ENCODE measurements at places on chromosomes 3 and 15. TPM values are rescaled to one million over a fixed set of nuclear protein-coding genes. Genes with fewer than 3 reads are reported as not detected.

DNA sequence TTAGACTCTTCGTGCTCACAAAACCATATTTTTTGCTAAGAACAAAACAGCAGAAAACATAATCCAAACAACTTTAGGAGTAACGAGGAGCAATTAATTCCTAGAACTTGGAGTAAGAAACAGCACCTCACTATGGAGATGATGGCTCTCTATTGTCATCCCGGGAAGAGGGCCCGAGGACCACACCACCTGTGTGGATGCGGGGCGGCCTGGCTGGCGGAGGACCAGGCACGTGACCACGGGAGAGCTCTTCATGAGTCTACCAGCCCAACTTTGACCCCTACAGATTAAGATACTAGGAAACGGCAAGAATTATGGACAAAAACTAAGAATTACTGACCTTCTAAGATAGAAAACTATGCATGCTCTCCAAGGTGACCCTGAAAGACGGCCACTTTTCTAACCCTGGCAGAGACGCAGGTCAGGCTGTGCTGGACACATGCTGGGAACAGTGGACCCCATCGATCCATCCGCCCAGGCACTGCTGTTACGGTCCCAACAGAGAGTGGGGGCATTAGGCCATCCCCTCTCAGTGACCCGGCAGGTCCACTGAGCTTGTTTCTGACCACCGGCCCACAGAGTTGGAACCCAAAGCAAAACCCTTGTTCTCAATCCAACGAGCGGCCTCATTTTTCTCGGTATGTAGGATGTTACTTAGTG lies 13.1 kb upstream of the OCA2 start:
- H3K27ac ChIP-seq: no peak overlapping the region
- no peak for DNase-seq
- H3K4me1 ChIP-seq: peaks cover 7% of the 10 kb centered on the region
- no peak overlapping the region for H3K4me3 ChIP-seq

DNA sequence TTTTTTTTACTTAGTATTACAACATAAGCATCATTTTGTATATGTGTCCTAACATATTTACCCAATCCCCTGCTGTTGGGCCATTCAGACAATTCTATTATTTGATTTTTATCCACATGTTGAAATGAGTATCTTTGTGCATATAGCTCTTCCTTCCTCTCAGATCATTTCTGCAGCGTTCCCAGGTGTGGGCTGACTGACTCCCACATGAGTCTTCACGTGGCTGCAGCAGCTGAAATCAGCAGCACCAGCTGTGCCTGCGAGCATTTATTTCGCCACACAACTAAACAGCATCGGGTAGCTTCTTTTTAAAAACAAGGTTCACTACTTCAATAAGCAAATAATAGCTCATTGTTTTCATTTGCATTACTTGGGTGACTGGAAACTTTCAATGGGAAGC lies 44.5 kb upstream of the PDE8A start:
- DNase-seq: no peak
- H3K27me3 ChIP-seq: no peaks in the 10 kb centered on the region
- no peaks in the 10 kb centered on the region for H3K4me1 ChIP-seq
- no peak overlapping the region for H3K27ac ChIP-seq

DNA sequence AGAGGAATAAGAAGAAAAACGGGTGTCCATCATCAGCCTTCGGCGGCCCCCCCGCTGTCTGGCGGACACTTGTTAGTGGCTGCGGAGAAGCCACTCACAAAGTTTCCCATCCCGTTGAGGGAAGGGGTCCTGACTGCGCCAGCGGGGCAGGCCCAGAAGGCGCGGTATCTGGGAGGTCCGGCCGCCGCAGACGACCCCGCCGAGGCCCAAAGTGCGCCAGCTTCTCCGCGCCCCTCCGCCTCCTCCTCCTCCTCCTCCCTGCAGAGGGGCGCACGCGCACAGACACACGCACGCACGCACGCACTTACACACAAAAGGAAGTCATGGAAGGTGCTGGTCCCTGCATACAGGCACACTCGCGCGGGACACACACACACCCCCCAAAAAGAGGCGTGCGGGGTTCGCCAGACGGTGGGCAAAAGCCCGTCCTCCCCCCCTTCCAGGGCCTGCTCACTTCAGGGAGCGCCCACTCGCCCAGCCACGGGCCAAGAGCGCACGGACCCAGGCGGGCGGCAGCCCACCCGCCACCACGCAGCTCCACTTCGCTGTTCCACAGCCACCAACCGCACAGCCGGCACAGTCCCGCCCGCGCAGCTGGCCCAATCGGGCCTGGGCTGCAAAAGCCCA lies 18.0 kb downstream of the ZNF148 start:
- peaks cover 24% of the 10 kb centered on the region for H3K4me1 ChIP-seq
- H3K27me3 ChIP-seq: no peaks in the 10 kb centered on the region
- no peaks in the 10 kb centered on the region for H3K36me3 ChIP-seq
- H3K27ac ChIP-seq: peak overlapping the region; percentile 51
- H3K4me3 ChIP-seq: peak overlapping the region; percentile 61
- DNase-seq: peak; percentile 66

DNA sequence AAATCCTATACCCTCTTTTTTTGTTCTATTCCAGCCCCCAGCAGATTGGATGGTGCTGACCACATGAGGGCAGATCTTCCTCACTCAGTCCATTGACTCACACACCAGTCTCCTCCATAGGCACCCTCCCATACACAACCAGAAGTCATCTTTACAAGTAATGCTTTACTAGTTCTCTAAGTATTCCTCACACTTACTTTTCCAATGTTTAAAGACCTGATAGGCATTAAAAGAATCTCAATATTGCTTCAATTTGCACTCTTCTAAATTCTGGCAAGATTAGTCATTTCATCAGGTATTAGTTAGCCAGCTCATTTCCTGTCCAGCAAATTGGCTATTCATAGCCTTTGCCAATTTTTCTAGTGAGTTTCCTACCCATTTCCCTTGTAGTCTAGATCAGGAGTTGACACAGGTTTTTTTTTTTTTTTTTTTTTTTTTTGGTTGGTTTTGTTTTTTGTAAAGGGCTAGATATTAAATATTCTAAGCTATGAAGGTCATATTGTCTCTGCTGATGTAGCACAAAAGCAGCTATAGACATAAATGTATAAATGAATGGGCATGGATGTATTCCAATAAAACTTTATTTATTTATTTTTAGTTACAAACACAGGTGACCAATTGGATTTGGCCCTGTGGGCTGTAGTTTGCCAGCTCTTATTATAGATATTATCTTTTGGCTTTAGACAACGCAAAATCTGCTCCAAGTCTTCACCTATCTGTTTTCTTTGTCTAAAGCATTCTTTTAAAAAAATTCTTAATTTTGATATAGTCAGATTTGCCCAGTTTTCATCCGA lies 76.1 kb downstream of the ABHD5 start:
- H3K4me1 ChIP-seq: peaks cover 39% of the 10 kb centered on the region
- no peak overlapping the region for H3K27ac ChIP-seq
- no peaks in the 10 kb centered on the region for H3K36me3 ChIP-seq
- H3K27me3 ChIP-seq: no peaks in the 10 kb centered on the region
- no peak overlapping the region for H3K4me3 ChIP-seq
- no peak for DNase-seq

- no peak for DNase-seq
- H3K4me1 ChIP-seq: peaks cover 37% of the 10 kb centered on the region
- no peaks in the 10 kb centered on the region for H3K27me3 ChIP-seq
- H3K36me3 ChIP-seq: no peaks in the 10 kb centered on the region
- H3K27ac ChIP-seq: no peak overlapping the region
Observed at GRCh38 chr15:52733088-52733487, 53.9 kb upstream of the ATOSA start.

DLL4 gene
- total RNA-seq: 21.3 TPM

FBXO40 gene
- 0.09 TPM for total RNA-seq

SEMA6D gene
- 10.2 TPM for total RNA-seq

Measured in lower lobe of right lung (tissue), 2 donors.